Heart right ventricle (tissue), 16 donors: ENCODE measurements at places on chromosomes 1 and 21. TPM values are rescaled to one million over a fixed set of nuclear protein-coding genes. Genes with fewer than 3 reads are reported as not detected.

Gene KRTAP22-1
- total RNA-seq = not detected

Gene TEKT2
- not detected for total RNA-seq

Gene C1orf105
- total RNA-seq = 4.5 TPM

DNA sequence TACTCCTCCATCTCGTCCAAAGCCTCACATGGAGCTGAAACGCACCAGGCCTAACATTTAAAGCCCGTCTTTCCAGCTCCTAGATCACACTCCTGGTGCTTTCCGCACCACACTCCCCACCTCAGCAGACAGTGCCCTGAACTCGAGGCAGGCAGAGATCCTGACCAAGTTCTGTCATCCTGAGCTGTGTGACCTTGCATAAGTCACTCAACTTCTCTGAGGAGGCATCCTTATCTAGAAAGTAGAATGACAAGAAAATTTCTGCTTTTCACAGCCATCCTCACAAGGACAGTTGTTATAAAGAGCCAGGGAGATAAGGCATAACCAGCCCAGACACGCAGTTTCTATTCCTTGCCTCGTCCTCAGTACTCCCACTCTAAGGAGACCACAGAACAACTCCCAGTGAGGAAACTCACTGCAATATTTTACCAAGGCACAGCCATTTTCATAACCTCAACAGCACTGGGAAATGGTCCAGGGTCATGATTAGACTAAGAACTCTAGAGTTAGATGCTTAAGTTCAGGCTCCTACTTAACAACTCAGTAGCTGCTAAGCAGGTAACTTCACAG, 3.1 kb downstream of the LRP8 start:
- no peak overlapping the region for H3K4me3 ChIP-seq
- peaks cover 24% of the 10 kb centered on the region for H3K4me1 ChIP-seq
- H3K27me3 ChIP-seq = no peaks in the 10 kb centered on the region
- no peaks in the 10 kb centered on the region for H3K36me3 ChIP-seq

- no peak overlapping the region for H3K27ac ChIP-seq
- H3K4me1 ChIP-seq = no peaks in the 10 kb centered on the region
- no peak for DNase-seq
- no peak overlapping the region for H3K4me3 ChIP-seq
- no peaks in the 10 kb centered on the region for H3K27me3 ChIP-seq
Measured at GRCh38 chr1:209106237-209106741, 477.2 kb upstream of the CAMK1G start.
